ENCODE measurements at places on chromosomes 3 and 15.
A peak's percentile ranks its signal among the peaks of the same experiment; 100 is the strongest.

GRCh38 chr3:23710555-23710954 is 95.2 kb upstream of the UBE2E1 start:
- no peak for DNase-seq

DNA sequence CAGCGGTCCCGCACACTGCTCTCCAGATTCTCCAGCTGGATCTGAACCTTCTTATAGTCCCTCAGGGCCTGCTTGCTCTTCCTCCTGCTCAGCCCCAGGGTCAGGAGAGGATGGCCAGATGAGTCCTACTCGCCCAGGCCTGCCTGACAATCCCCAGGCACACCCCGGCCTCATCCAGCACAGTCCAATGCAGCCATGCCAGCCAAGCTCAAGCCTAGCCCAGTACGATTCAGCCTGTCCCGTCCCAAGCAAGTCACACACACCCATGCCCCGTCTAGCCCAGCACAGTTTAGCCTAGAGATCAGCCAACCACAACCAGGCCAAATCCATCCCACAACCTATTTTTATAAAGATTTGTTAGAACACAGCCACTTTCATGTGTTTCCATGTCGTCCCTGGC is 16.8 kb downstream of the PLXNB1 start:
- DNase-seq: no peak

- no peak for DNase-seq
Measured at GRCh38 chr3:100155128-100155527, 40.8 kb upstream of the FILIP1L start.

GRCh38 chr15:26260517-26261133 is 397.5 kb upstream of the ATP10A start:
- DNase-seq: no peak

DNA sequence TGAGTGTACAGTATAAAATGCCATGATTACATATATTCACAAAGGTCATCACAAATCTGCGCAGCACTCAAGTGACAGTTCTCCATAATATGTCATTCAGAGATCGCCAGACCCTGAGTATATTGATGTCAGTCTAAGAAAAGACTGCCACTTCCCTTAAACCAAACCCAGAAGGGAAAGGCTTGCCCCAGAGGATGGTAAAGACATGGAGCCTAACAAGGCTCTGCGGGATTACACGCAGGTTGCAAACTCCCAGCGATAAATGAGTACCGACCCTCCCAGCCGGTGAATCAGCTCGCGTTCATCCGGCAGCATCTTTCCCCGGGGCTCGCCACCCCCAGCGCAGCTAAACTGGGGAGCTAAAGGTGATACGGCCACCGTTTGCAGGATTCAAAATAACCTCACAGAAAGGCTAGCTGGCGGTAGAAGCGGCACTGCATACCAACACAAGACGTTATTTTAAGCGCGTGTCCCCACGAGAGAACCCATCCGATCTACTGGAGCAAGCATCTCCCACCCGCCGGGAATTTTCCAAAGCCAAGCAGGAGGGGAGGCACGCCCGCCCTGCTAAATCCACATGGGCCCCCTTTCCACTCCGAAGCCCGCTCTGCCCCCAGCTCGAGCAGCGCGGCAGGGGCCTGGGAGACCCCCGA is 643 bp downstream of the MYO5A start:
- DNase-seq: peak; percentile 66

DNA sequence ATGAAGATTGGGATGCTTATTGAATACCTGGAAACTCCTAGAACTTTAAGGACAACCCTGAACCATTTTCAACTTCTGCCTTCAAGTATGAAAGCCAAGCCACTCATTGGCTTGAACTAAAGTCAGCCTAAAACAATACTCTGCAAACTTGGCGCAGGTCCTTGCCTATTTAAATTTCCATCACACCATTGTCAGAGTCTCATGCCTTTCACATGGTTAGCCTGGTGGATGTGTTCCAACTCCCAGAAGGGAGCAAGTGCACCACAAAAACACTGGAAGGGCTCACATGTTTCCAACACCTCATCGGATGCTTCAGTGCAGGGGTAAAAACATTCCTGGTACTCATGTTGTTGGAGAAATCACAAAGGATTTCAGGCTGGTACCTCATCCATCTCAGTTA is 511.6 kb upstream of the MDFIC2 start:
- no peak for DNase-seq

DNA sequence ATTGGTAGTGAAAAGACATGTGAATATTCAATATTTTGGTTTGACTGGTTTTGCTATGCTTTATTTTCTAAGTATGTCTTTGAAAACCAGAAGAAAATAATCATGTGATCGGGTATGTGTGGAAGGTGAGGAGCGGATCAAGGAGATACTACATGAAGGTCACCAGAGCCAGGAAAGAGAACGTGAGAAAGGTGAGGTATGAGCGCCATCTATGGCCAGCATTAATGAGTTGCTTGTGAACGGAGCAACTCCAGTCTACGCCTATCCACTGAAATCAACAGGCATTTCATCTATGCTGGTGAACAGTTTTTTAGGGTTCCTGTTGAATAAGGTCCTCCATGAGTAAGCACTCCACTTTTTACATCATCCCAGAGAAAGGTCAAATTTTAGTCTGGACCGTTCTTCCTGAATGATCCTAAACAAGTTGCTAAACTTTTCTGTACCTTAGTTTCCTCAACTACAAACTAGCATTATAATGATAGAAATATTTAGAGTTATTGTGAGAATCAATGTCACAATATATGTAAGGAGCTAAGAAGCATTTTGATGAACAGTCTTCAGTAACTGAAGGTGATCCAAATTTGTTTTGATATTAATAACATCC is 1435.2 kb upstream of the CADM2 start:
- no peak for DNase-seq
